ENCODE measurements at places on chromosomes 3 and 15.

DNA sequence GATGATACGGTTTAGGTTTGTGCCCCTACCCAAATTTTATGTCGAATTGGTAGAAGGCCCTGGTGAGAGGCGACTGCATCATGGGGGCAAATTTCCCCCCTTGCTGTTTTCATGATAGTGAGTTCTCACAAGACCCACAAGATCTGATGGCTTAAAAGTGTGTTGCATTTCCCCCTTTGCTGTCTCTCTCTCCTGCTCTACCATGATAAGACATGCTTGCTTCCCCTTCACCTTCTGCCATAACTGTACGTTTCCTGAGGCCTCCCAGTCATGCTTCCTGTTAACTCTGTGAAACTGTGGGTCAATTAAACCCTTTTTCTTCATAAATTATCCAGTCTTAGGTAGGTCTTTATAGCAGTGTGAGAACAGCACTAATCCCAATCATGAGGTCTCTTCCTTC is 381.2 kb downstream of the RSL24D1 start:
- no peak for DNase-seq

DNA sequence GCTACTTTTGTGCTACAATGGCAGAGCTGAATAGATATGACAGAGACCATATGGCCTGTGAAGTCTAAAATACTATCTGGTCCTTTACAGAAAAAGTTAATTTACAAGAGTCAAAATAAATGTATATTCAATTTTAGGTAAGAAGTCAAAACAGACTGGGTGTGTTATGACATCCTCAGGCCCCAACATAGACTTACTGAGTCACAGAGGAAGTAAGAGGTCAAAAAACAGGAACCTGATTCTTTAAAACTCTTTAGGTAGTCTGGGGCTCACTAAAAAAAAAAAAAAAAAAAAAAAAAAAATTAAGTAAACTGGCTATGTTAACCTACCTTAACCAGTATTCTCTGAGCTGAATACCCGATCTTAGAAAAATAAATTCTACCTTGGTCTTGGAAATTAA is 13.1 kb downstream of the DNAAF4 start:
- no peak for DNase-seq

DNA sequence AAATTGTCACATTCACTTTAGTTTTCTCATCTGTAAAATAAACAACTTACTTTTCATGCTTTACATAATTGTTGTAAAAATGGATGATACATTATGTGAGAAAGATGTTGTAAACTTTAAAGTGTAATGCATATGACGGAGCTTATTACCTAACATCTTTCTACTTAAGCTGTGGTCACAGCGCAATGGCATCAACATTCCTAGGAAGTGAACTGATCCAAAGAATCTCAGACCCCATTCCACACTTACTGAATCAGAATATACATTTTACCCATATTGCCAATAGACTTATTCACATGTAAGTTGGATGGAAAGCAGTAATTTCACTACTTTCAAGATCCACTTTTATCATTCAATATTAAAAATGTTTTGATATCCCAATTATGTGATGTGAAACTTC is 497.5 kb downstream of the FGF12 start:
- no peak for DNase-seq

DNA sequence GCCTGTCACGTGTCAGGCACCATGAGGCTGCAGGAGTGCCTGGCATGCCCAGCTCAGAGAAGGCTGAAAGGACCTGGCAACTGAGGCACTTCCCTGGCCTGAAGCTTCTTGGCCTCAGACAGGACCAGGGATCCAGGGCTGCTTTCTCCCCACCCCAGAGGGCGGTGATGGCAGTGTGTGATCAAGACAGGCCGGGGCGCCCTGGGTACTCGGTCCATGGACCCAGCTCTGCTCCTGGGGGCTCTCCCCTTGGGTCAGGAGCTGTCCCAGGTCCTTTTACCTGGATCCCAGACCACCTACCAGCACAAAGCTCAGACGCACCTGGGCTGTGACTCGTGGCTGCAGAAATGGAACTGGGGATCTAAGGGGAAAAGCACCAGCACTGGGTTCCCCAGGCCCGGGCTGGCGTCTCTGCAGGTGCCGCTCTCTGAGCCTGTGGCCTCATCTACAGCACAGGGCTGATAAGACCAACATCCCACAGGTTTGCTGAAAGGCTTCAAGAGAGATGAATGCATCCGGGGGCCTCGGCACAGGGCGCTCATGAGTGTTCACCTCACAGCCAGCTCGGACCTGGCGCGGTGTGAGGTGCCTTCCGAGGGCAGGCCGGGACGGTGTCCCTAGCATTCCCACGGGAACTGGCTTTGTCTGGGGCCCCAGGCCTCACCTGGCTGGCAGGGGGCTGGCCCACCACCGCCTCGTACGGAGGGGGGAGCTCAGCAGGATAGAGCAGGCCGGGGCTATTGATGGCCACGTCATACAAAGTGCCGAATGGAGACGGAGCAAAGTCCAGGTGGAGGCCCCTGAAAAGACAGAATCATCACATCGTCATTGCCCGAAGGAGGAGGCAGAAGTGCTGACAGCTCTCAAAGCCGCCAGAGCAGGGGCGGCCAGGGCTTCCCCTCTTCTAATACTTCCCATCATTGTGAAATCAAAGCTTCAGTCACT is 133.6 kb downstream of the NSMCE3 start:
- peak; percentile 47 for DNase-seq

DNA sequence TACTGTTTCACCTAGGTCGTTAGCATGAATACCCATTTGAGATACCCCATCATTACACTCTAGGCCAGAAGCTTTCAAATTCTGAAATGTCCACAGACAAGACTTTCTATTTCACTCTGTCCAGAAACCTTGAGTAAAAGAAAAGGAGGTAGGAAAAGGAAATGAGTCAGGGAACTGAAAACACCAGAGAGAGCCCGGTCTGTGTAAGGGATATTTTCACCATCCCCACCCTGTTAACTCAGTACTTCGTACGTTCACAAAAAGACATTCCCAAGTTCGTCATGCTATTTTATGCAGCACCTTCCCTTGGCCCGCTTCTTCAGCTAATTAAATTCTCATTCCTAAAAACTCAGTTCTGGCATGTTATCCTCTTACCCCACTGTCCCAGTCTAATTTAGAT is 89.4 kb upstream of the SOX2 start:
- DNase-seq, result no peak

DNA sequence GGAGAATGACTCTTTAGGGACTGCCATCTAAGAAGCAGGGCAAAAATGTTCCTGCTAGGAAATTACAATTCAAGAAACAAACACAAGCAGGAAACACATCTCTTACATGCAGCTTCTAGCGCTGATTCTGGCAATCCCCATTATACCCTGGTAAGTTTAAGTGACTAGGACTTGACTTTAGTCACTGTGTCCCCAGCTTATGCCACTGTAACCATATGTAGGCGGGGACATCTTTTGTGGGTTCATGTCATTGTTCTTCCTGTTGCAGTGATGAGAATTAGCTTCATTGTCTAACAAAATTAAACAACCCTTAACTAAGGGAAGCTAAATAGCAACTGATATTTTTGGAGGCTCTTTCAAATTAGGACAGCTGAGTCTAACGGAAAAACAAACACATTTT is 17.9 kb upstream of the FAM81A start:
- no peak for DNase-seq

- no peak for DNase-seq
These were observed 104.6 kb upstream of the STRIT1 start for GRCh38 chr3:155398046-155398445.
